ENCODE measurements at places on chromosomes 13 and 19.

DNA sequence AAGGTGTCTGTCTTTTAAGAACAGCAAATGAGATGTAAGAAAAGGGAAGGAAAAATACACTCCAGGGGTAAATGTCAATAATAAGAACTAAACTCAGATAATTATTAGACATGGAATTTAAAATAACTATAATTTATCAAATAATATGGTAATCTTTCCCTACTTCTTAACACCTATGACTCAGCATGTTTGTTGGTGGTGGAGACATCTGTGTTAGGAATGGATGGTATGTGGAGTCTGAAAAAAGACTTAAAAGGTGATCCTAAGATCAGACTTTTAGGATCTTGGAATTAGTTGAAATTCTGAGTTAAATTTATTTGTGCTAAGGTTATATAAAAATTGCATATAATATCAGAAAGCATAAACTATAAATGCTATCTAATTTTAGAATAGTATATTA, 915.1 kb downstream of the SLITRK5 start:
- no peak for DNase-seq

GRCh38 chr13:26502826-26503225, 54.7 kb upstream of the WASF3 start:
- no peak for DNase-seq

DNA sequence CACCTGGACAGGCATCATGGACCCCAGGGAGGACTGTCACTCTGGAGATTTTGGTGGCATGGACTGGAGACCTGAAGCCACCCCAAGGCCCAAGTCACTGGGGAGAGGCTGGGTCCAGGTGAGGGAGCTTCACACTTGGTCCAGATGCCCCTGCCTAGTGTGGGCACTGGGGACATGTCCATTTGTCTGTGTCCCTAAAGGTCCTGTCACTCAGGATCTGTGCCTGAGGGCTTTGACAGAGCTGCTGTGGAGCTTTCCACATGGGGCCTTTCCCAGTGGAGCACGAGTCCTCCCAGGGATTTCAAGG, 40.5 kb upstream of the CEACAM8 start:
- no peak for DNase-seq

DNA sequence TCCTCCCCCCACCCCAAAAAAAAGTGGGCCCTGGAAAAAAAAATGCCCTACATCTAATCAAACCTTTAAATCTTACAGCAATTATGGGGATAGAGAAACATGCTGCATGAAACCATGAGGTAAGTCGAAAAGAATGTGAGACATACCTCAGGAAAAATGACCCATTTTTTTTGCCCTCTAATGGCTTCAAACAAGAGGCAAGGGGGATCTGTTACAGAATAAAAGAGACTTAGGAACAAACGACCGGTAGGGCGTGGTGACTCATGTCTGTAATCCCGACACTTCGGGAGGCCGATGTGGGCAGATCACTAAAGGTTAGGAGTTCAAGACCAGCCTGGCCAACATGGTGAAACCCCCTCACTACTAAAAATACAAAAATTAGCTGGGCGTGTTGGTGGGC, 8.4 kb downstream of the RGL3 start:
- no peak for DNase-seq

DNA sequence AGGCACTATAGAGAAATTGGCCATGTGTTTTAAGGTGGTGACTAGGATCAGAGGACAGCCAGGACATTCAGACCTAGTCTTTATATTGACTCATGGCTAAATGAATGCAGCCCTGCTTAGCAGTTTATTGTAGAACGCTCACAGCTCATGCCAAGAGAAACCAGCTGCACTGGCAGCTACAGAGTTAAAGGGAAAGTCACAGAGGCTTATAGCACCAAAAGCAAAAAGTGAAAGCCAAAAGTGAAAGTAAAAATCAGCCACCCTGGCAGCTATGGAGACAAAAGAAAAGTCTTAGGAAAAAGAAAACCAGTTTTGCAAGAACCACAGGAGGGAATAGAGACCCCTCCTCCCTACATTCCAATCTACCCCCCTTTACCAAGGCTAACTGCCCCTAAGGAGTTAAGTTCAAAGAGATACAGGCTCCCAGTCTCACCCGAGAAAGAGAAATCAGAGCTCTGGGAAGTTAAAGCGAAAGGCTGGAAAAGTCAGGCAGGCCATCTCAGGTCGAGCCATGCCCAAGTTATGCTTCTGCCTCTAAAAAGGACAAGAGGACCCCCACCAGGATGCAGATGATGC, 99.0 kb downstream of the ZNF429 start:
- DNase-seq = no peak

- no peak for DNase-seq
These were observed 46.5 kb upstream of the GTF2F2 start for GRCh38 chr13:45073809-45074208.

GRCh38 chr13:86765462-86765861, 905.7 kb upstream of the SLITRK5 start:
- no peak for DNase-seq

GRCh38 chr19:1080360-1081161, 13.6 kb downstream of the ARHGAP45 start:
- no peak for DNase-seq

GRCh38 chr13:29850213-29850898, at the start of gene UBL3:
Gene UBL3, minus strand, starts transcription at chr13:29850617. Its CDS starts 1,079 bp downstream, at chr13:29849538.
- DNase-seq = peak; percentile 96

- no peak for DNase-seq
These were observed 125.0 kb downstream of the URI1 start for GRCh38 chr19:30066781-30067759.

DNA sequence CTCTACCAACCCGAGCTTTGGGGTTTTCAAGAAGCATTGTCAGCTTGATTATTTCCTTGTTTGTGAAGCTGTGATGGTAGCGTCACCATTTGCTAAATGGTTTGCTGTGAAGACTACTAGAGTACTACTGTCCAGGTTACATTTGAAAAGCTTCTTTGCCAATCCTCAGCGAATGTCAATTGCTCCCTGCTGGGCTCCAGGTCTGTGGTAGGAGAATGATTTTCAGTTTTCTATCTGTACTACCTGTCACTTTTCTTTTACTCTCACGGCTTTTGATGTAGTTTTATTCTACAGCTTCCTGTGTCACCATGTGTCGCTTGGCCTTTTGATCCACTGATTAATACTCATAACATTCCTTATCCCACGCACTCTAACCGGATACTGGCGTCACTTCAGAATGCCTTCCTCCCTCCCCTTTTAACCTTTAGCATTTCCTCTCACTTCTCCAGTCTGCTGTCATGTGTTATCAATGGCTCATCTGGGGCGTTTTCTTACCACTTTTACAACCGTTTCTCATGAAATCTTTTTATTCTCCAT, 7.5 kb upstream of the GPR183 start:
- DNase-seq = no peak

GRCh38 chr19:9309974-9310446, 372 bp upstream of the ZNF699 start:
- peak; percentile 86 for DNase-seq

- no peak for DNase-seq
These were observed 9.8 kb downstream of the KBTBD6 start for GRCh38 chr13:41122838-41123237.

- DNase-seq = peak; percentile 79
These were observed 689 bp downstream of the ING1 start for GRCh38 chr13:110713981-110714796.

GRCh38 chr19:41172297-41173164, 20.5 kb upstream of the CYP2S1 start:
- no peak for DNase-seq

GRCh38 chr13:28555096-28555495, 60.2 kb upstream of the FLT1 start:
- no peak for DNase-seq

DNA sequence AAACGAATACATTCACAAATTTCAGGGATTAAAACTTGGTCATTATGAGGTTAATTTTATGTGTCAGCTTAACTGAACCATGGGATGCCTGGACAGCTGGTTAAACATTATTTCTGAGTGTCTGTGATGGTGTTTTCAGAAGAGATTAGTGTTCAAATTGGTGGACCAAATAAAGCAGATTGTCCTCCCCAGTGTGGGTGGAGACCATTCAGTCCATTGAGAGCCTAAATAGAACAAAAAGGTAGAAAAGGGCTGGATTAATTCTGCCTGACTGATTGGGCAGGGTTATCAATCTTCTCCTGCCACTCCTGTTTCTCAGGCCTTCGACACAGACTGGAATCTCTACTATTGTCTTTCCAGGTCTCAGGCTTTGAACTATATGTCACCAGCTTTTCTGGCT, 203.8 kb upstream of the SLITRK6 start:
- DNase-seq = no peak

DNA sequence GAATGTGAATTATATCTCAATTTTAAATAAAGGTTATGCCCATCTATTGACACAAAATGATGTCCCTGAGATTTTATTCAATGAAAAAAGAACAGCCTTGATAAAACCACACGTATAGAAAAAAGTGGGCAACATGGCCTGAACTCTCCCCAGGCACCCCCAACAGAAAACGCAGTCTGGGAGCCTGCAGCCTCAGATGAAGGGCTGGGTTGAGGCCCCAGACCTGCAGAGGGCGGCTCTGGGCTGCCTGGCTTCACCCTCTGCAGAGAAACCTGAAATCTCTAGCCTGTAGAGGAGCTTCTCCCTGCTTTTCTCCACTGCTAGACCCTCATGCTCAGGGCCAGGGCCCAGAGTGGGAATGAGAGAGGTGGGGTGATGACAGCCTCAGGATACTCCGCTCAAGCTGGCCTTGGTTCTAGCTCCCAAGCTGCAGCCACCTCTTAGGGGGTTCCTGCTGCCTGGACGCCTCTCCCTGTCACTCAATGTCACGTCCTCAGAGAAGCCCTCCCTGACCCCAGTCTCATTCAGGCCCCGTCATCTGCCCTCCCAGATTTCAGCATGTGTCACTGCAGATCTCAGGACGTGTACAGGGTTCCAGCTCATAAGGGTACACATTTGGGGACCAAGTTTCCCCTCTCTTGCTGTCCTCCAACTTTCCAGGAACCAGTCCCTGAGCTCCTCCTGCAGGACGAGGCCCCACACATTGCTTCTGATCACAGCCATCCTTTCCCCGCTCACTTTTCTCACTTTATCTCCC, 1.8 kb downstream of the MBD3 start:
- no peak for DNase-seq
